ENCODE measurements at places on chromosomes 1 and 21. TPM values are rescaled to one million over a fixed set of nuclear protein-coding genes. Genes with fewer than 3 reads are reported as not detected.
A peak's percentile ranks its signal among the peaks of the same experiment; 100 is the strongest.

GRCh38 chr1:218659911-218660677 lies 315.0 kb downstream of the TGFB2 start:
- no peak for DNase-seq
- H3K27me3 ChIP-seq: no peaks in the 10 kb centered on the region
- peaks cover 12% of the 10 kb centered on the region for H3K4me1 ChIP-seq
- H3K27ac ChIP-seq: peak overlapping the region; percentile 72

DNA sequence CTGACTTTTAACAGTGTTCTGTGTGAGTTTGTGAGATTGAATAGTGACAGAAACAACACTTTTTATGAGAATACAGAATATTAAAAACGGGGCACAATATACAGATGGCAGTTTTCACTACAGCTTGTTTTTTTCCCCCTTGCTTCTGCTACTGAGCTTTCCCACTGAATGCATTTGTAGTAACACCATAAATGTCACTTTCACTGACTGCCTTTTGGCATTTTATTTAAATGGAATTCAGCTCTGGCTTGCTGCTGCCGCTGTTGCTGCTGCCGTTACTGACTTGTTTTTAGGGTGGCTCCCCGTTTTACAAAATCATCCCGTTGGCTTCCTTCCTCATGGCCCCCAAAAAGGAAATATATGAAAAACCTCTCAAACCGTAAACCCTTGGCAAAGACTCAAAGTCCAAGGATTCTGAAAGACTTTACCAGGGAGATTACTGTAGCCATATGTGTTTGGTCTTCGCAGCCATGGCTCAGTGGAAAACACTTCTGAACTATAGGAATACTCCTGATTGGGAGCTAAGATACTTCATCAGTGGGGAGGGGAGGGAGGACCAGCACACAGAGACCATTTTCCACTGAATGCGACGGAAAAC lies 151.0 kb downstream of the NUF2 start:
- peaks cover 24% of the 10 kb centered on the region for H3K4me1 ChIP-seq
- H3K27me3 ChIP-seq: no peaks in the 10 kb centered on the region
- H3K4me3 ChIP-seq: no peak overlapping the region
- no peak overlapping the region for H3K27ac ChIP-seq
- no peaks in the 10 kb centered on the region for H3K36me3 ChIP-seq

- H3K4me3 ChIP-seq: no peak overlapping the region
- no peaks in the 10 kb centered on the region for H3K36me3 ChIP-seq
- H3K27ac ChIP-seq: no peak overlapping the region
- peaks cover 3% of the 10 kb centered on the region for H3K4me1 ChIP-seq
- H3K27me3 ChIP-seq: peaks cover 3% of the 10 kb centered on the region
- no peak for DNase-seq
These were observed 193.9 kb upstream of the SNX7 start for GRCh38 chr1:98467586-98467985.

TRIM17 gene
- total RNA-seq: 7.8 TPM

TMPRSS15 gene
- 4.1 TPM for total RNA-seq

CR1 gene
- 0.02 TPM for total RNA-seq

Measured in type B pancreatic cell (in vitro differentiated cells).